ENCODE measurements at places on chromosomes 6 and 20.

- DNase-seq, result no peak
Observed at GRCh38 chr6:128305976-128306375, 214.4 kb downstream of the PTPRK start.

GRCh38 chr6:166397849-166398248, 15.1 kb upstream of the MPC1 start:
- DNase-seq, result no peak

DNA sequence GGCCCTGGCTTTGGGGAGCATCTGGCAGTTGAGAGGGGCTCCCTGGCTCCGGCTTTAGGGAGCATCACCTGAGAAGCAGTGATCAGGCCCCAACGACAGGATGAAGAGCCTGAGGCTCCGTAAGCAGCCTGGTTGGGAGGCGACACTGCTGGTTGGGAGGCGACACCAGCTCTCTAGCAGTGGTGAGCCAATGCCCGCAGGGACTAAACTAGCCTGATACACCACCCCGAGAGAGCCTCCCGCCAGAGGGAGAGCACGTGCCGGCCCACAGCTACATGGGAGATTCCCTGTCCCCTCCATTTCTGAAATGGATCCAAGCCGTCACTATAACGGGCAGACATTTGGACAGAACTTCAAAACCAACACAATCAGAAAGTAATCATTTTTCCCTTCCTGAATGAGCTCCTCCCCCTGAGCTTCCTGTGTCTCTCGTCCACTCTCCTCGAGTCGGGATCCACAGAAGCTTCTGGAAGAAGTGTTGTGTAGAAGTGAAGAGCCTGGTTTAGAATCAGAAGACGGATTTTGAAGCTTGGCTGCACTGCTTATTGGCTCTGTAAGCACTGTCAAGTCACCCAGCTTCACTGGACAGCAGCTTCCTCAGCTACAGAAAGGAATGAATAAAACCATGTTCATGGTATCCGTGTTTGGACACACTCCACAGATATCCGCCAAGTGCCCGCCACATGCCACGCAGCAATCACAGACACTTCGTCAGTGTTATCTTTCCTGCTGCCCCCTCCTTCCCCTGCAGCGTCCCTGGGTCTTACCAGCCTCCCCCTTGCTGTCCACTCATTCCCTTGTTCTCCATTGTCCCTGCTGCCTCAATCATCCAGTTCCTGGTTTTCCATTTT, 199.6 kb downstream of the TTLL2 start:
- no peak for DNase-seq

DNA sequence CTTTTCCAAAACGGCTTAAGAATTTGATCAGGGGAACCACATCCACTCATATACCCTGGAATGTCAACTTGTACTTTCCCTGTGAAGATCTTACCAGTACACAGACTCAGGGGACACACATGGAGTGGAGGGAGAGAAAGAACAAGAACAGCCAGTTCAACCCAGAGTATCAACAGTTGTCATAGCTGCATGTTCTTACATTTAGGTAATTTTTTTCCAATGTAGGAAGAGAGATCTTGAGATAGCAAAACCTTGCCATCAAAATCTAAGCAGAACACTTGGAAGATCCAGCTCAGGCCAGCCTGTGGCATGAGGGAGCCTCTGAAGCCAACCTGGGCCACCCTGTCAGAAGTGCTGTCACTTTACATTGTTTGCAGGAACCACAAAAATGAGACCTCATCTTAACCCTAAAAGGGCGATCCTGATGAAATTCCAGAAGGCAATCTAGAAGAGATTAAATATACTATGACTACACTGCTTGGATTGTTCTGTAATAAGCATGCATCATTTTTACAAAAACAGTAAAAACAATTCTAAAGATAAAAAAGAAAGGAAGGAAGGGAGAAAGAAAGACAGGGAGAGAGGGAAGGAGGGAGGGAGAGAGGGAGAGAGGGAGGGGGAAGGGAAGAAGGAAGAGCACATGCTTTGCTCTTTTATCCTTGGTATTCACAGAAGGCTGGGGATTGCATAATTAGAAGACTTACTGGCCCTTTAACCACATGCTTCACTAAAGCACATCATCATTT, 124.7 kb upstream of the TCF21 start:
- DNase-seq, result no peak

DNA sequence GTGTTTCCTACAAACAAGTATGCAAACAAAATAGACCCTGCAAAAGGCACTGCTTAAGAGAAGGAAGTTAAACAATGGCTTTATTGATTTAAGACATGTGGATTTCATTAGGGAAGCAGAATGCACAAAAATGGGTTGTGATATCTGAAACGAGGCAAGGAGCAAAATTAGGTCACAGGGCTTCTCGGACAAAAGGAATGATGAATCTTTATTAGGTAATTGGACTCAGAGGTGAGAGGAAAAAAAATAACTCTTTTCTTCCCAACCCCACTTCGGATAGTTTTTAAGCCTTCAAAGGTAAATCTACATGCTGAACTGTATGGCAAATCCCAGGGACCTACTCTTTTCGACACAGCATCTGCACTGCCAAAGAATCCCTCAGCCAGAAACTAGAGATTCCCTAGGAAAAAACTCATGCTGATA, 183.0 kb upstream of the TAB2 start:
- DNase-seq, result no peak

GRCh38 chr6:99514089-99514488, 1.1 kb downstream of the USP45 start:
- DNase-seq, result no peak

- no peak for DNase-seq
Observed at GRCh38 chr20:46914789-46915379, 20.2 kb downstream of the EYA2 start.

DNA sequence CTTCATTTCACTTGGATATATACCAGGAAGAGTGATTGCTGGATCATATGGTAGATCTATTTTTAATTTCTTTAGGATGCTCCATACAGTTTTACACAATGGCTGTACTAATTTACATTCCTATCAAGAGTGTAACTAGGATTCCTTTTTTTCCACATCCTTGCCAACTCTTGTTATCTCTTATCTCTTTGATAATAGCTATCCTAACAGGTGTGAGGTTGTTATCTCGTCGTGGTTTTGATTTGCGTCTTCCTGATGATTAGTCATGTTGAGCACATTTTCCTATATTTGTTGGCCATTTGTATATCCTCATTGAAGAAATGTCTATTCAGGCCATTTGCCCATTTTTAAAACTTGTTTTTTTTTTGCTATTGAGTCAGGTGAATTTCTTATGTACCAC, 552.4 kb downstream of the RFPL4B start:
- no peak for DNase-seq

DNA sequence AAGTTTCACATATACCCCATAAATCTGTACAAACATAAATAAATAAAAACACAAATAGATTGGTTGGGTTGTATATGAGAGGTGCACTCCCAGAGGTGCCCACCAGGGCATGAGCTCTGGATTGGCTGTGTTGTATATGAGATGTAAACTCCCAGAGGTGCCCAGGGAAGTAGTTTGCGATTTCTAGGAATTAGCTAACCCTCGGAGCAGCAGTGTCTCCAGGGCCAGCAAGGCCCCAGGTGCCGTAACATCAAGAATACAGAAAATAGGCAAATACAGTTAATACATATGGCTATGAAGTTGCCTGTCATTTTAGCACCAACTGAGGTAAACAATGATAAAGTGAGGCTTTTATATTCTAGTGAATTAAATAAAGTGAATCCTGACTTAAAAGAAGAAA, 5.4 kb upstream of the GINM1 start:
- DNase-seq, result peak; percentile 33

GRCh38 chr6:119090256-119090655, 11.8 kb upstream of the FAM184A start:
- no peak for DNase-seq

GRCh38 chr20:59361411-59361810, 61.0 kb downstream of the EDN3 start:
- DNase-seq, result no peak

GRCh38 chr6:120056085-120056484, 706.5 kb upstream of the MAN1A1 start:
- DNase-seq, result peak; percentile 22

- DNase-seq, result no peak
Observed at GRCh38 chr6:71468841-71469700, 180.5 kb downstream of the OGFRL1 start.

- no peak for DNase-seq
Observed at GRCh38 chr20:3846378-3846739, 275 bp upstream of the MAVS start.

DNA sequence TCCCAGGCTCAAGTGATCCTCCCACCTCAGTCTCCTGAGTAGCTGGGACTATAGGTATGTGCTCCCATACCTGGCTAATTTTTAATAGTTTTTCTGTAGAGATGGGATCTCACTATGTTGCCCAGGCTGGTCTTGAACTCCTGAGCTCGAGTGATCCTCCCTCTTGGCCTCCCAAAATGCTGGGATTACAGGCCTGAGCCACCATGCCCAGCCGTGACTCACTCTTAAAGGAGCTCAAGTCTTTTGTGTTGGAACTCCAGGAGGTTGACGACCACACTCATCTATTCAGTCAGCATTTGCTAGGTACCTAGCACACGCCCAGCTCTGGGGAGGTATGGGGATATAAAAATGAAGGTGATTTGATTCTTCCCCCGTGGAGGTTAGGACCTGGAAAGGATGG, 62.8 kb downstream of the UTRN start:
- DNase-seq, result no peak

- DNase-seq, result no peak
Observed at GRCh38 chr6:97449444-97449966, 166.5 kb upstream of the MMS22L start.

- peak; percentile 44 for DNase-seq
Observed at GRCh38 chr6:37110500-37111461, 59.2 kb upstream of the PIM1 start.

DNA sequence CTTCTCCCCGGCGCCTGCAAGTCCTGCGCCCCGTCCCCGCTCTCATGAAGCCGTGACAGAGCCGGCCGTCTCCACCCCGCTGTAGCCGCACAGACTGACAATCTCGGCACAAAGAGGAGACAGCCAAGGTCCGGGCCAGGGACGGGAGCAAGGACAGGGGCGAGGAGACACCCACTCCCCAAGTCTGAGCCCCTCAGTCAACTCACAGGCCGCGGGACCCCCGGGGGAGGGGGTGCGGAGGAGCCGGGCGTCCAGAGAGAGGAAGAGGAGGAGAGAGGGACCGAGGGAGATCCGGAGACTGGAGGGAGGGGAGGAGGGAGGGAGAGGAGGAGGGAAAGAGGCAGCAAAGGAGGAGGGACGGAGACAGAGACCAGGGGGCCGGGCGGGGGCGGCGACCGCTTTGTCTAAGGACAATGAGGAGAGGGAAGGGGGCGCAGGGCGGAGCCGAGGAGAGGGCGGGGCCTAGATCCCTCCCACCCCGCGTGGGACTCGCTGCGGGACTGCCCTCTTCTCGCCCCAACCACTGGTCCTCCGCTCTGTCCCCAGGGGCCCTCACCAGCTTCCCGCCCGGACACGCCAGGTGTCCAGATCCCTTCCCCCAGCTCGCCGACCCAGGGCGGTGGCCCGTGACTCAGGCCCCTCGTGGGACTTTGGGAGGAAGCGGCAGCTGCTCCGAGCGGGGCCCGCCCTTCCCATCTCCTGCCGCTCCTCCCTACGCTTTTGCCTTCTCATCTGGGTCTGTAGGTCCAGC, 638 bp upstream of the PPP1R18 start:
- peak; percentile 92 for DNase-seq

- DNase-seq, result no peak
Observed at GRCh38 chr6:22019857-22020256, 277.0 kb downstream of the PRL start.

DNA sequence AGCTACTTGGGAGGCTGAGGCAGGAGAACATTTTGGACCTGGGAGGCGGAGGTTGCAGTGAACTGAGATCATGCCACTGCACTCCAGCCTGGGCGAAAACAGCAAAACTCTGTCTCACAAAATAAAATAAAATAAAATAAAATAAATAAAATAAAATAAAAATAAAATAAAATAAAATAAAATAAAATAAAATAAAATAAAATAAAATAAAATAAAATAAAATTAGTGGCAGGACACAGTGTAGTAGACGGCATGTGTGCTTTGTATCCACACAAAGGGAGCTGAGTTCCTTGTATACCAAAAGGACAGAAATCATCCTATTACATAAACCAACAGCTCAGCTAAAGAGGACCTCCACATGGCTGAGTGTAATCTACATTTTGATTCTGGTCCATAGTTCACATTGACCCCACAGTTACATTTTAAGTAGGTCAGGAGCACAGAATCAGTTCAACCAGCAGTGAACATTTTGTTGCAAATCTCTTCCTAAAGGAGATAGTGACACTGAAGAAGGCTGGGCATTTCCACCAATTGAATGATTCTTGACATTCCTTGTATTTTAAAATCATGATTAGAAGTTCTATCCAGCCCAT, 91.7 kb upstream of the MAP7 start:
- no peak for DNase-seq

GRCh38 chr6:11754625-11755271, 23.9 kb downstream of the ADTRP start:
- no peak for DNase-seq

DNA sequence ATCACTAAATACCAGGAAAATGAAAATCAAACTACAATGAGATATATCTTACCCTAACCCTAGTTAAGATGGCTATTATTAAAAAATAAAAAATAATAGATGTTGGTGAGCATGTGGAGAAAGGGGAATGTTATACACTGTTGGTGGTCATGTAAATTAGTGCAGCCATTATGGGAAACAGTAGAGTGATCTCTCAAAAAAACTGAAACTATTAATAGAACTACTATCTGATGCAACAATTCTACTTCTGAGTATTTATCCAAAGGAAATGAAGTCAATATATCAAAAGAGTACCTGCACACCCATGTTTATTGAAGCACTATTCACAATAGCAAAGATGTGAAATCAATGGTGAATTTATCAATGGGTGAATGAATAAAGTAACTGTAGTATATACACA, 48.6 kb downstream of the HLA-A start:
- no peak for DNase-seq

- DNase-seq, result peak; percentile 63
Observed at GRCh38 chr20:62603021-62603906, 39.0 kb upstream of the SLCO4A1 start.

DNA sequence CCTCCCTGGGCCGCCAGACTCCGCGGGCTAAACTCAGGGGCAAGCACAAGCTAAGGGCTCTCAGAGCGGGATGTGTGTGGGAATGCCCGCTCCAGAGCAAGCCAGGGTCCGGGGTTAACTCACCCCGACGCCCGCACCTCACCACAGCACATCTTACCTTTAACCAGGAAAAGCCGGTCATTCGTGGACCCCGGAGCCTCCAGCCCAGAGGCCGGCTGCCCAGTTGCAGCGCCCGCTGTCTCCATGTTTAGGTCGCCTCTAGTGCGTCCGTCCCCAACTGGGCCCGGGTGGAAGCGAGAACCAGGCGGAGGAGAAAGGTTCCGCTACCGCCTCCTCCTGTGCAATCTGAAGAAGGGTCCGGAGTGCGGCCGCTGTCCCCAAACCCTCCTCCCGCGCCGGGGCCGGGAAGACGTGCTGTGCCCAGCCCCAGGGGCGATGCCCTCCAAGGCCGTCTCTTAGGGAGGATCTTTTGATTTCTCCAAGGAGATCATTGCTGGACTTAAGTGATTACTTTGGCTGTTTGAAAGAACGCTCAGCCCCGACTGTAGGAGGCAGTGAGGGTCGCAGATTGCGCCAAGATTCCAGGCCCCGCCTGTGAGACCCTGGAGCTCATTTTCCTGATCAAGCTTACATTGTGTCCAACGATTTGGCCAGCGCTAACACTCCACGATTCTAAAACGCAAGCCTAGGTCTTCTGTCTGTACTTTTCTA, at the start of gene TMEM242:
Gene TMEM242 (minus strand): TSS at position 265 of the 711 bp plus-strand sequence. CDS start 20 bp downstream, at position 245.
- peak; percentile 98 for DNase-seq
